CD4-positive, alpha-beta T cell treated with Interleukin-15 for 1 hour (primary cell): ENCODE measurements at places on chromosomes 12 and 14.

- peak; percentile 66 for DNase-seq
Observed at GRCh38 chr12:106903241-106903945, 52.3 kb upstream of the TMEM263 start.

GRCh38 chr12:125069616-125070015 lies 4.4 kb downstream of the AACS start:
- DNase-seq, result no peak

GRCh38 chr14:91891101-91891500 lies 23.8 kb upstream of the TC2N start:
- DNase-seq, result no peak

DNA sequence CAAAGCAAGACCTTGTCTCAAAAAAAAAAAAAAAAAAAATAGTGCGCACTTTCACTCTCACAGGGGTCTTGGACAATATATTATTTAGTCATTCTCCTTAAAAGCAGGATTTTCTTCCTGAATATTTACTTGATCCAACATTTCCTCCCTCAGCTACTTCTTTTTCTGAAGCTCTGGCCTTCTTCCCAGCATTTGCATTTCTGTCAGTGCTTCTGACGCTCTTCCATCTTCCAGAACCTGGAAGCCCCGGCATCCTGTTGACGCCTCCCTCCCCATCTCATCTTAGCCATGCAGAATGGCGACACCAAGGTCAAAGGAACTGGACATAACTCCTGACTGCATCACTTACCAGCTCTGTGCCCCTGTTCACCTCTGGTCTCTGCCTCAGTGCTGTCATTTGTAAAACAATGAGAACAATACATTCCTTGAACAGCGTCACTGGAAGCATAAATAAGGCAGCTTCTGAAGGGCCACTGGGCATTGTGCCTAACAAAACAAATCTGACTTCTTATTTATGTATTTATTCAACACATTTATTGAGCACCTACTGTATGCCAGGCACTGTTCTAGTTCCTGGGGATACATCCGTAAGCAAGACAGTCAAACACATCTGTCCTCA lies 90.9 kb upstream of the MDM1 start:
- no peak for DNase-seq

GRCh38 chr12:102394200-102394599 lies 86.2 kb downstream of the IGF1 start:
- no peak for DNase-seq

DNA sequence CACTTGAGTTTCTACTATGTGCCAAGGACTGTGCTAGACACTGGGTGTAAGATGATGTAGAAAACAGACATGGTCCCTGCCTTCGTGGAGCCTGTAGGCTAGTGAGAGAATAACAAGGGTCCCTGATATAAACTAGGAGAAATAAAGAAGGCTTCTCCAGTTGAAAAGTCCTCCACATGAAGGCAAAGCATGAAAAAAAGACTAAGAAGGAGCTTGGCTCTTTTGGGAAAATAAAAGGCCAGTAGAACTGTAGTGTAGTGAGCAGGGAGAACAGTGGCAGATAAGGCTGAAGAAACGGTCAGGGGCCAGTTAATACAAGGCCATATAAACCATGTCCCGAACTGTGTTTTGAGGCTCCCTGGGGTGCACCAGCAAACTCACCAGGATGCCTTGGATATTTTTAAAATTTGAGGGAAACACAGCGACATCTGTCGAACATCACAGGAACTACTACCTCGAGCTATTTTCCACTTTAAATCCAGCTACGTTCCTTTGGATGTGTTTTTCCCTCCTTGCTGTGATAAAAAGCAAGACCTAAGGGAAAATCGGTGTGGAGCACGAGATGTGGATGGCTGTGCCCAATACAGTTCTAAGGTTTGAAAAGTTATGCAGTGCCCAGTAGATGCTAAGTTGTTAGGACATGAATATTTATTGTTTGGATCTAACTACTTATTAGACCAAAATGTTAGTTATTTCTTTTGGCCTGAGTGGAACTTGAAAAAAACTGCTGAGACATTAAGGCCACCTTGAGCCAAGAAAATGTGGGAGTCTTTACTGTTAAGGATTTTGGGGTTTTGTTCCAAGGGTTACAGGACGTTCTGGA lies 8.5 kb upstream of the CFL2 start:
- DNase-seq, result peak; percentile 20

GRCh38 chr12:10361622-10362021 lies 28.2 kb downstream of the KLRK1 start:
- no peak for DNase-seq

DNA sequence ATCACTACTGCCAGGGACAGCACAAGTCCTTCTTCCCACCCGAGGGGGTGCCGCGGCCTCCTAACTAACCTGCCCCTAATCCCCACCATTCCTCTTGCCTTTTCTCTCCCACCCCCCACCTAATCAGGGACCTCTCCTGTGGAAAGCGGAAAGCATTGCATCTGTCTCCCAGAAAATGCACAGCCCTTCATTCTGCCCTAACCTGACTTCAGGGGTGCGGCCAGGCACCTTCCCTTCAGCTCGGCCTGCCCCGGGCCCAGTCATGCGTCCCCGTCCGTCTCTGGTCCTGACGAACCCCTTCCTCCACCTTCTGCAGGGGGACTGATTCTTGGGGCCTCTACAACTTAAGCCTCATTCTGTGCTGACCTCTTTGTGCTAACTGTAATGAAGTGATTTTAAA lies 43.9 kb upstream of the TRAF3 start:
- no peak for DNase-seq

DNA sequence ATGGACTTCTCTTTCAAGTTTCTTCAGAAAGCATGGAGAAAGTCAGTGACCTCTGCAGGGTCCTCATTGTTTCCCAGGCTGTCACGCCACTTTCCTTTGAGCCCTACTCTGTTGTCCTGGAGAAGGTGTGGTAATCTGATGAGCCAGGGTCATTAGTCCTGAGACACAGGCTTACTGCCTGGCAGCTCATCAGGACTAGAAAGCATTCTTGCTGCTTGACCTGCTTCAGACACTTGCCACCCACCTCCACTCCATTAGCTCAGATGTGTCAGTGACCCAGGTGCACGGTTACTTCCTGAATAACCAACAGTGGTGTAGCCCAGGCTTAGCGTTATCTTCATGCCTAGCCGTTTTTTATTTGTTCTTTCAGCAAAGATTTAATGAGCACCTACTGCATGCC lies 93.9 kb downstream of the FGD4 start:
- DNase-seq, result no peak

- no peak for DNase-seq
Observed at GRCh38 chr14:57227083-57227482, 41.6 kb downstream of the EXOC5 start.

DNA sequence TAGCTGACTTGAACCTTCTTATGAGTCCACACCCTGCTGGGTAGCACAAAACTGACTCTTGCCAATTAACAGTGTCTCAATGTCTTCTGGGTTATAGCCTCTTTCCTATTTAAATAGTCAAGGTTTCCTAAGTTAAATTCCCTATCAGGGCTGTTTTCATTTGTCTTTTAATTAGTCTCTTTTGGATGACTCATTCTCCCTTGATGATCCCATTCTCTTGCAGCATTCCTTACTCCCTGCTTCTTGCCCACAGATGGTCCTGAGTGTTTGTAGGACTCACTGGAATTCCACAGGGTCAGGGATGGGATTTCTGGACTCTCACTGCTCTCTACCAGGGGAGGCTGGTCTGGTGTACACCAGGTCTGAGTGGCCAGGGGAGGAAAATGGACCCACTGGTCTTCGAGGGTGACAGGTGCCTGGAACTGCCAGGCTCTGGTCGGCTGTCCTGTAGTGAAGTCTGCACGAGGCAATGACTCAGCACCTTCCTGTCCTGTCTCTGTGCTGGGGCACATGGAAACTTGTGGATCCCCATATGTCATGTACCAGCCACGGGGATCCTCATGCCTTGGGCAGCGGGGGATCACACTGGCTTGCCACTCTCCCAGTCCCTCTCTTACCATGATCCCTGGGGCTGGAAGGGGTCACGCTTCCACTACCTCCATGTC lies 236.5 kb upstream of the PELI2 start:
- no peak for DNase-seq

- DNase-seq, result peak; percentile 62
Observed at GRCh38 chr12:124566161-124566996, 1.0 kb downstream of the NCOR2 start.

DNA sequence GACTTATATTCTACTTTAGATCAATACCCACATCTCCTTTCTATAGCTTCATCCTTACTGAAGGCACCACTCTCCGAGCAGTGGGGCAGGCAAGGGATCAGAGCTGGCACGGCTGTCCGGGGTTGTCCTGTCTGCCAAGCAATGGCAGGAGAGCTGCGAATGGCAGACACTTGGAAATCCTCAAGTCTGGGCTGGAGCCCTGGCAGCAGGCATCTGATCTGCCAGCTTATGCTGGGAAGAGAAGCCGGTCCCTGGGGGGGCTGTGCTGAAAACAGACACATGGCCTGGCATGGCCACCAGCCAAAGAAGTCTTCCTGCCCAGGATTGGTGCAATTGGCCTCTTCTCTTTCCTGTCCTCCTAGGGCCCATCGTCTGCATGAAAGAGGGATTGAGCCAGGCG lies 280.2 kb upstream of the PWP1 start:
- no peak for DNase-seq

DNA sequence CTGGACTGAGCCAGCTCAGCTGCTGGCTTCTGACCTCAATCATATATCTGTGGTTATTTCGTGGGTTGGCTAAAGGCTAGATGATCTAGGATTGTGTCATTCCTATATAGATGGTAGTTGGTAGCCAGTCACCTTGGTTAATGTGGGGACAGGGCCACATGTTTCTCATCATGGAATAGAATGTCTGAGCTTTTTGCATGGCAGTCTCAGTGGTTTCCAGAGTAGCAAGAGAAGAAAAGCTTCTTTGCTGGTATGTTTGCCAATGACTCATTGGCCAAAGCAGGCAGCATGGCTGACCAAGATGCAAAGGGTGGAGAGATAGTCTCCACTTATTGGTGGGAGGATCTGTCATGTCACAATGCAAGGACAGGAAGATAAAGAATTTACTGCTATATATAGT lies 746.4 kb upstream of the FLRT2 start:
- no peak for DNase-seq

- no peak for DNase-seq
Observed at GRCh38 chr12:78359520-78359919, 505.1 kb upstream of the SYT1 start.

DNA sequence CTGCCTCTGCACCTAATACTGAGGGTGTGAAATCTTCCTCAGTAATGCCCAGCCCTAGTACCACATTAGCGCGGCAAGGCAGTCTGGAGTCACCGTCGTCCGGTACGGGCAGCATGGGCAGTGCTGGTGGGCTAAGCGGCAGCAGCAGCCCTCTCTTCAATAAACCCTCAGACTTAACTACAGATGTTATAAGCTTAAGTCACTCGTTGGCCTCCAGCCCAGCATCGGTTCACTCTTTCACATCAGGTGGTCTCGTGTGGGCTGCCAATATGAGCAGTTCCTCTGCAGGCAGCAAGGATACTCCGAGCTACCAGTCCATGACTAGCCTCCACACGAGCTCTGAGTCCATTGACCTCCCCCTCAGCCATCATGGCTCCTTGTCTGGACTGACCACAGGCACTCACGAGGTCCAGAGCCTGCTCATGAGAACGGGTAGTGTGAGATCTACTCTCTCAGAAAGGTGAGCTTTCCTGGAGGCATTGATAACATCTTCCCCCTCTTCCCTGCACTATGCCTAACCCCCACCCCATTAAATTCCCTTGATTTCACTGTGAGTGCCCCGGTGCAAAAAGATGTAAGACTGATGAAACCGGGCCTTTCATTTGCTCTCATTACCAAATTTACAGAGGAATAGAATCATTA lies 291.4 kb downstream of the NAV3 start:
- no peak for DNase-seq

DNA sequence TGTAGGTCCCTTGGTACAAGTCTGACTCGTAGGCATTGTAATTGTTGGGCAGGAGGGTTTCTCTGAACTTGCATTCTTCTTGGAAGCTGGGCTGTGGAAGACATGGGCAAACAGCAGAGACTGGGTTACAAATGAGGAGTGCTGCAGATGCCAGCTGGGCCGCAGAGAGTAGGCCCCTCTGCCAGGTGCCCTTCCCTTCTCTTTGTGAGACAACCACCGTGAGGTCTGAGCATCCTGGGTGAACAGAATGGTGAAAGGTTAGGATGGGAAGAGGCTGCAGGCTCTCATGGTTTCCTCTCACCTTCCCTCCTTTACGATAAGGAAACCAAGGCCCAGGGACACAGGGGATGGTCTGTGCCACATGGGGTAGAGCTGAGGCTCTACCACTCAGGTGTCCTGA lies 11.3 kb downstream of the FGF6 start:
- no peak for DNase-seq

- DNase-seq, result no peak
Observed at GRCh38 chr12:12121061-12121460, 50.3 kb downstream of the BCL2L14 start.

DNA sequence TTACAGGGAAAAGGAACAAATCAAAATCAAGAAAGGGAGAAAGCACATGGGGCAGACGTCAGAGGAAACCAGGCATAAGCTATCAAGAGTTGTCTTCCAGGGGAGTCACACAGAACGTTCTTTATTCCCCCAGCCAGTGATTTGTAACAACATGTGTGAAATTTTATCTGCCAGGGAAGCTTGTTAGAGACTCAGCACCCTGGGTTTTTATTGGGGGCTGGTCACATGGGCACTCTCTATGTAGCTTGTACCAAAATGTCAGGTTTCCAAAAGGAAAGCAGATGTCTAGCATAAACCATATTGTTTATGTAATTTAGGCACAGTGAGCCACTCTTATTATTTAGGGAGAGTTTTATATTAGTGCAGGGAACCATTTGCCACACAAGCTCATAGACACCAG lies 440.4 kb upstream of the DCN start:
- no peak for DNase-seq

GRCh38 chr14:35286003-35286600 lies 6.1 kb upstream of the PSMA6 start:
- DNase-seq, result no peak

DNA sequence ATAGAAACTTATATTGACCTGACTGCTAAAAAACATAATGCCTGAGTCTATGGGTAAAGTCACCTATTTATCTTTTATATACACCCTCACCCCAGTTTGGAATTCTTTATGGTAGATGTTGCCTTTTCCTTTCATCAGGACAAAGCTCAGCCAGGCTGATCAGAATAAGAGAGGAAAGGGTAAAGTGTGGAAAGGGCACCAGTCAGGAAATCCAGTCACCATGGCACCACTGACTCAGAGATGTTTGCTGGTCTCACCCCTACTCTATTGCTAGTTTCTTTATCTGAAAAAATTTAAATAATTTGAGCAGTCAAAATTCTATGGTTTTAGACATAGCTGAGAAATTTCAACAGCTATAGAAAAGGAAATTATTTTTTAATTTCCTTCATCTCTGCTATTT lies 49.2 kb upstream of the SSTR1 start:
- DNase-seq, result no peak

- no peak for DNase-seq
Observed at GRCh38 chr12:113591480-113591974, 119.9 kb upstream of the LHX5 start.

DNA sequence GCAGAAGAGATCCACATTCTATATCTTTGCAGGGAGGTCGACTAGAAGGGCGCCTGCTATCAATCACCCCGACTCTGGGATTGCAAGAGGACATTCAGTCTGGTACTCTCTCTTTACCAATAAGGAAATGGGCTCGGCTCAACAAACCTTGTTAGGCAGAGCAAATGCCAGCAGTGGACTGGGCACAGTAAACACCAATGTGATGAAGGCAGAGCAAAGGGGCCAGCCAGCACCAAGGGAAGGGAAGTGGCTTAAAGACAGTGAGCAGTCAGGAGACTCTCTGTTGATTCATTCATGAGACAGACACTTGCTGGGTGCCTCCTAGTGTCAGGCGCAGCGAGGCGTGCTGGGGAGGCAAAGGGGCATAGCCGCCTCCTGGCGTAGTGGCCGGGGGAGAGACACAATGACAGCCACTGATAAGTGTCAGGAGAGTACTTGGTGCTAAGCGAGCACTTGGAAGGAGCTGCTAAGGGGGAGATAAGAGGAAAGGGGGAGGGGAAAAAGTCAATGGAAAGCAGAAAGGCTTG lies 34.1 kb downstream of the TMCC3 start:
- DNase-seq, result no peak
